Activated naive CD8-positive, alpha-beta T cell treated with anti-CD3 and anti-CD28 coated beads for 36 hours (primary cell): ENCODE measurements at places on chromosomes 11 and 22.
A peak's percentile ranks its signal among the peaks of the same experiment; 100 is the strongest.

DNA sequence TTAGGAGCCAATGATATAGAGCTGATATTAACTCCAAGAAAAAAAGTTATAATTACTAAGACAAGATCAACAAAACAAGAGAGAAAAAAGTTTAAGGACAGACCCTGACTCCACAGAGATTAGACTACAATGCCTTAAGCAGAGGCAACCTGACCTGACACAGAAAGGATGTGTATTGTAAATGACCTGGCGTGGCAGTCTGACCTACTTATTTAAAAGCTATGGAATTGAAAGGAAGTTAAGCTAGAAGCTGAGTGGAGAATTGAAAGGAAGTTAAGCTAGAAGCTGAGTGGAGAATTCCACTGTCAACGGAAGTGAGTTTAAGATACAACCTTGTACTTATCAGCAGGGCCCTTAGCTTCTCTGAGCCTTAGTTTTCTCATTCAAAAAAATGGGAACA is 885.4 kb downstream of the OPCML start:
- no peak for DNase-seq

- DNase-seq = peak; percentile 52
These were observed 6.3 kb upstream of the KCNJ5 start for GRCh38 chr11:128884703-128885338.

DNA sequence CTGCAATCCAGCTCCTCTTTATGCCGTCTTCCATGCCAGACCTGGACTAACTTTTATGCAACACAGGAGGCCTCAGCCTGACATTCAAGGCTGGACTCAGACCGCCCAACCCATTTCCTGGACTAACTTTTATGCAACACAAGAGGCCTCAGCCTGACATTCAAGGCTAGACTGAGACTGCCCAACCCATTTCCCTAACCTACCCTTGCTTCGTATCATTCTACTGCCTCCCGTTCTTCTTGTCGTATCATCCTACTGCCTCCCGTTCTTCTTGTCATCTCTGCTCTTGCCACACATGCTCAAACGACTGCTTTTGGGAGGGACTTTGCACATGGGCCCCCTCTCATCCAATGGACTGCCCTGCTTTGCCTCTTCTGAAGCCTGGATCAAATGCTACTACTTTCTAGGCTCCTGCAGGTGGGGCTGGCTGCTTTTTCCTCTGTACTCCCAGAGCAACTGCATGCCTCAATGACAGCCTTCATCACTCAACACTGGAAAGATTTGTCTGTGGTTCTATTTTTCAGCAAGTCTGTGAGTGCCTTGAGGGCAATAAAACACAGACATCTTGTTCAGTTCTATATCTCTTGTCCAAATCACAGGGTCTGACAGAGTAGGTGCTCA is 7.8 kb downstream of the TBC1D10A start:
- DNase-seq = no peak

DNA sequence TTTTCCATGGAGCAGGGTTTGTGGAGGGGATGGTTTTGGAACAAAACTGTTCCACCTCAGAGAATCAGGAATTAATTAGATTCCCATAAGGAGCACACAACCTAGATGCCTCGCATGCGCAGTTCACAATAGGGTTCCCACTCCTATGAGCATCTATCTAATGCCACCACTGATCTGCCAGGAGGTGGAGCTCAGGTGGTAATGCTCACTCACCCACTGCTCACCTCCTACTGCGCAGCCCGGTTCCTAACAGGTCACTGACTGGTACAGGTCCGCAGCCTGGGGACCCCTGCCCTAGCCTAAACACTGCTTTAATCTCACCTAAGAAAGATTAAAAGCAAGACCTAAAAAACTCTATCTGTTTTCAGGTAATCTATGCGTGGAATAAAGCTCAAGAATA is 553.0 kb downstream of the JRKL start:
- DNase-seq = no peak

DNA sequence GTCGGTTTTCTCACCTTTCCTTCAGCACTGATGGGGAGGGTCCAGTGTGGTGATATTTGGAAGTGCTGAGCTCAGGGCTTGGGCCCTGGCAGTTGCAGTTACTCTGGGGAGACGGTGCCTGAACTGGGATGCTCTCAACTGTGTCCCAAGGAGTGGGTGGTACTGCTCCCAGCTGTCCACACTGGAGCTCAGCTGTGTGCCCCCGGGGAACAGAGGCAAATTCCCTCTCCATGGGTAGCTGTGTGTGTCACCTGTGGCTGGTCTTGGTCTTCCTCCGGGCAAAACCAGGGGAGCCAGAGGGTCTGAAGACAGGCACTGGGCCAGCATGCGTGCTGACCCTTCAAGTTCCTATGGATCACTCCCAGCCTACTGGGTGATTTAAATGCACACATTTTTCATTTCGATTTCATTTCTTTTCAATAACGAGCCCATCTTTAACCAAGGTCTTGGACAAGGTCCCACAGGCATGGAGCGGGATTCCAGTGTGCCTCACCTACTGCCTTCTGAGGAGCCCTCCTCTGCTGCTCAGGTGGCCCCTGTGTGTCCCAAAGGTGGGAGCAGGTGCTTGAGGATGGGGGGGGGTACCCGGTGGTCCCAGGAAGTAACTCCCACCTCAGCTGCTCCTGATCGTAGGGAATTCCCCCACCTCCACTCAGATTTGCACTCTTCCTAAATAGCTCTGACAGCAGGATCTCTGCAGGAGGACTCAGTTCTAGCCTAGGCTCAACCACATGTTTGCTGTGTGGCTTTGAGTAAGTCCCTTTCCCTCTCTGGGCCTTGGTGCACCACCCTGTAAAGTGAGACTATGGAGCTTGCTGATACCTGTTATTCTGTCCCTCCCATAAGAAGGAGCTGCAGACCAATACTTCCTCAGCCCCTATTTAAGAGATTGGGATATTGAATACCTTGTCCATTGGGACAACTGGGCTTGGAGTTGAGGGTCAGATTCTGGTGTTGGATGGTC is 16.8 kb downstream of the PRDM11 start:
- no peak for DNase-seq

DNA sequence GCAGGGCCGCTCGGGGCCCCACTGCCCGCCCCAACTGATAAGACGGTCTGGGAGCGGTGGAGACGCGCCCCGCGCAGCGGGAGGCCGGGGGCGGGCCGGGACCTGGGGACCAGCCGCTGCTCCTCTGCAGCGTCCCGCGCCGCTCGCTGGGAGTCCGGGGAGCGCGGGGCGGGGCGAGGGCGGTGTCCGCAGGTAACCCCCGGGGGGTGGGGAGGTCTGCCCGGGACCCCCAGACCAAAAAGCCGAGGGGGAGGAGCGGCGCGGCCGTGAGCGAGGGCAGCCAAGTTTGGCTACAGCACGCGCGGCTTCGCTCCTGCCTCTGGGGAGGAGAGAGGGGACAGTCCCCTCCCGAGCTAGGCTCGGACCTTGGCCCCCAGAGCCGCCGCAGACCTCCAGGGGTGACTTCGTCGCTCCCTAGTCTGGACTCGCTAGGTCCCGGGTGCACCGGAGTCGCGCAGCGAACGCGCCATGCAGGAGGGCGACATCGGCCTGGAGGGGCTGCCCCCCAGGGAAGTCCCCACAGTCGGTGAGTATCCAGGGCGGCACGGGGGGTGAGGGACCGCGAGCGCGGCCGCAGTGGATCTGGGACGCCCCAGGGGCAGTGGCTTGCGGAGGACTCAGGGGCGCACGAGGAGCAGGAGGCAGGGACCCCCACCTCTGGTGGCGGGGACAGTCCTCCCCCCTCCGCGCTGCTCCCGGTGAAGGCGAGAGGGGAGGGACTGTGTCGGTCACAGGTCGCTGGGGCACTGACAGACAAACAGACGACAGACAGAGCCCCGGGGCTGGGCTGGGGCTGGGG is 92.3 kb upstream of the ANO1 start:
- DNase-seq = no peak

GRCh38 chr11:102882389-102883024 is 7.7 kb upstream of the MMP12 start:
- no peak for DNase-seq

GRCh38 chr22:37896181-37896592 is 9.9 kb upstream of the MICALL1 start:
- peak; percentile 48 for DNase-seq

GRCh38 chr22:19992481-19992911 is 24.1 kb downstream of the ARVCF start:
- DNase-seq = no peak

GRCh38 chr11:80196041-80196440 is 755.2 kb upstream of the TENM4 start:
- DNase-seq = no peak

- DNase-seq = no peak
These were observed 728.3 kb downstream of the METTL15 start for GRCh38 chr11:28836285-28837081.

DNA sequence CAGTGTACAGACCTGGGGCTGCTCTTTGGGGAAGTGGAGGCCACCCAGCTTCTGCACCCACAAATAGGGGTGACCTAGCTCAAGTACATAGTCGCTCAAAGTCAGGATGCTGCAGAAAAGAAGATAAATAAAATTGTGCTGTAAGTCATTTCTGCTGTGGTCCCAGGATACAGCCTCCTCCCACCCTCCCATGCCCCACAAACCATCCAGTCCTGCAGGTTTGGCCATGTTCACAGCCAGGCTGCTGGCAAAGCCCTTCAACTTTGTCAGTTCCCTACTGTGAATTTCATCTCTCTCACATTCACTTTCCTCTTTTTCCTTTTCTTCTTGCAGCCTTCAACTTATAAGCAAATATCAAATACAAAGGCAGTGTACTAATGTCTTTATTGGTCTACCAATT is 33.6 kb downstream of the THOC5 start:
- DNase-seq = no peak

GRCh38 chr11:100105982-100106358 is 581.1 kb upstream of the ARHGAP42 start:
- DNase-seq = no peak

GRCh38 chr11:75583718-75584658 is 21.9 kb downstream of the SERPINH1 start:
- DNase-seq = no peak

- no peak for DNase-seq
These were observed 4.8 kb downstream of the ARFGAP2 start for GRCh38 chr11:47171856-47172255.

- no peak for DNase-seq
These were observed 24.8 kb upstream of the MYOD1 start for GRCh38 chr11:17694494-17695110.

- DNase-seq = no peak
These were observed 273.0 kb downstream of the TBC1D22A start for GRCh38 chr22:47035425-47035881.

GRCh38 chr11:36345084-36345511 is 49.0 kb downstream of the PRR5L start:
- no peak for DNase-seq

DNA sequence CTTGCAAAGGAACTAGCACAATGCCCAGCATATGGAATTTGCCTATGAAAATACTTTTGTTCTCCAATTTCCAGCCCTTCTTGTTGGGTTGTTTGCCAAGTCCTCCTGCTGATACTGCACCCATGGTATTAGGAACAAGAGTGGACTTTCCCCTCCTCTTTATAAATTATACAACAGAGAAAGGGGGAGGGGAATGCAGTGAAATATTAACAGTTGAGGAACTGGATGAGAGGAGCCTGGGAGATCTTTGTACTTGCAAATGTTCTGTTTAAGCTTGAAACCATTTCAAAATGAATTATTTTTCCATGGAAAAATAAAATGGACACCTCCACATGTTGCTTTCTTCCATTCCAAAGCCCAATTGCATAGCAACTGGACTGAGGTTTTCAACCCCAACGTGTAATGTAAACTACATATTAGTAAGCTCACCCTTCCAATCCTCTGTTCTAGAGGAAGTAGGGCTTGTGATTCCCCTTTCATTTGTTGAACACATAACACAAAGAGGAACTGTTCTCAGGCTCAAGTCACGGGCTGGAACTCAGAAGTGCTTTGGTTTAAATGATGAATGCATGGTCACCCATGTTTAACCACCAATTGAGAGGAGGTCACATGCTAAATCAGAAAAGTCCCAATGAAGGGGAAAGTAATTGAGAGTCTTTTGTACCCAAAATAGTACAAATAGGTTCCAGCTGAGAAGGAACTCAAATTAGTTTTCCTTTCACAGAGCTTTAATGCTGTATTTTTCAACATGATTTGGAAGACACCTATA is 66.2 kb upstream of the ZC3H12C start:
- DNase-seq = no peak

DNA sequence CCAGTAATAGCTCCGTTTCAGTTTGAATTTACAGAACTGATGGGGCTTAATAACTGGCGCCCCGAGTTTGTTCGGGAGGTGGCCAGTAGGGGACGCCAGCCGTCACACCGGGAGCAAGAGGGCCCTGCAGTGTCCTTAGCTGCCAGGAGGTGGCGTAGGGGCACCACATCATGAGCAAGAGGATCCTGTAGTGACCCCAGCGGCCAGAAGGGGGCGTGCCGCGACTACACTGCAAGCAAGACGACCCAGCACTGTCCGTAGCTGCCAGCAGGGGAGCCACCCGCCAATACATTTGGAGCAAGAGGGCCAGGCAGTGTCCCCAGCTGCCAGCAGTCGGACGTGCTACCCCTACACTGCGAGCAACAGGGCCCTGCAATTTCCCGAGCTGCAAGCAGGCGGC is 663.7 kb upstream of the B3GAT1 start:
- peak; percentile 69 for DNase-seq

DNA sequence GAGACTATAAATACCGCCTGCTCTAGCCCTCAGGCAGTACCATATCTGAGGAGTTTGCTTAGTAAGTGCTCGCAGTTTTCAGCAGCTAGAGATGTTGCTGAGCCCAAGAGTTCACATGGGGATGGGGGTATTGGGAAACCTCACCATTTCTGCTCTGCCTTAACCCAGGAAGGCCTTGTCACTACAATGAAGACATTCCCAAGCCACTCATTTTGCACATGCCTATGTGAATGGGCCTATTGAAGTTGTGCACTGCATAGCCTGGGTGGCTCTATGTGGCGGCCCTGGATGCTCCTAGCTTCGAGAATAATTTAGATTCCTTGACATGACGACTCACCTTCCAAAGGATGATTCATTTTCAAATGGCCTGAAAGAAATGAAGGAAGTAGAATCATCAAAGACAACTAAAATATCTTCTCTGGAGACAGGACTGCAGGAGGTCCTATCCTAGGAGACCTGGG is 163.4 kb downstream of the ADAMTS15 start:
- DNase-seq = no peak

GRCh38 chr11:70297341-70297740 is 26.9 kb downstream of the PPFIA1 start:
- DNase-seq = no peak

DNA sequence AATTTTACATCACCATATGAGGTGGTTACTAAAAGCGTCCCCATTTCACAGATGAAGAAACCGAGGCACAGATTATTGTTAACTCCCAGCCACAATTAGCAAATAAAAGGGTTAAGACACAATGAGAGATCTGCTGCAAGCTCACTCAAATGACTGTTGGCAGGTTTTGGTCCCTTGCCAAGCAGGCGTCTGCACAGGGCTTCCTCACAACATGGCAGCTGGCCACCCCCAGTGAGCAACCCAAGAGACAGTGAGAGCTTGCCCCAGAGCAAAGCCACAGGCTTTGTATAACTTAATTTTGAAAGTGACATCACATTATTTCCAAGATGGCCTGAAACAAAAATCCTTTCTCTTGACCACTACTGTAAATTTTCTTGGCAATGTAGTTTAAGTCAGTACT is 217.6 kb downstream of the NTM start:
- DNase-seq = no peak
